ENCODE measurements at places on chromosomes 5 and 9.

DNA sequence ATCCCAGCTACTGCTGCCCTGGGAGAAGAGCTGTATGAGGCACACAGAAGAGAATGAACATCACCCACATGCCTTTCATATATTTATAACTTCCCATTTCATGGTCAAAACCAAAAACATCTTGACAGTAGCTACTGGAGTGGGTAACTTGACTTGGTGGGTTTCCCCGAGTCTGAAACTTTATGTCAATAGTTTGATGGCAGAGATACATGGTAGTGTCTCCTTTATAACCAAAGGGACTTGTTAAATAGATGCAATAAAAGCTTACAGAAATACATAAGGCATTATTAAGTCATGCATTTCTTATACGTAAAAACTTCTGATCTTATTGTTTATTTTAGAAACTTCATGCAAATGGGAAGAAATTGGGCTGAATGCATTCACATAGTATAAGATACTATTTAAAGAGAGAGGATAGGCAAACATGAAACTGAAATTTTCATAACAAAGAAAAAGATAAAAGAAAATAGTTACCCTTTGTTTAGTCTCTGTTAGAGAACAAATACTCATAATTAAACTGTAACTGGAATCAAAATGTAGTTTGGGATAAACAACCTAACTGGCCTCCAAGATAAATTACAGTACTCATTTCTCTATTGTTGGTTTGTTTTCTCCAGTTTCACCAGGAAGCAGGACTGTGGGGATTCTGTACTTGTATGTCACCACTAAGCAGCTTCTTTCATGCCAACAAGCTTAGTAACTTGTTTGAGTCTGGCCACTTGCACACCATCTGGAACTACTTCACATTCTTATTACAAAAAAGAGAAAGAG lies 459.3 kb upstream of the MEF2C start:
- no peak for DNase-seq

DNA sequence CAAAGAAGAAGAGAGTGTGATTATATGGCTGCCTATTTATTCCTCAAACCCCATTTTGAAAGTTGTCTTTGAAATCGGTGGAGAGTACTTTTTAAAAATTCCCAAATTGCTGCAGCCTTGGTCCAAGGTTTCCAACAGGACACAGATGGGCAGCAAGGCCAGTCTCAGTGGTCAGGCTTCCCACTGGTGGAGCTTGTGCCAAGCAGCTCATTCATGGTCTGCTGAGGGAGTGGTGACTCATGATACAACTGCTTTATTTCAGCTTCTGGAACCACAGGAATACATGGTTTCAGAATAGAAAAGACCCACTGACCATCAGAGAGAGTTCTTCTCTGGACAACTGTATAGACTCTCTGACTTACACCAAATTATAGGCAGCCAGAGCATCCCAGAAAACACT lies 673.1 kb upstream of the KLF4 start:
- DNase-seq, result no peak

- DNase-seq, result no peak
These were observed 120.2 kb downstream of the PDE4D start for GRCh38 chr5:59773294-59773693.

DNA sequence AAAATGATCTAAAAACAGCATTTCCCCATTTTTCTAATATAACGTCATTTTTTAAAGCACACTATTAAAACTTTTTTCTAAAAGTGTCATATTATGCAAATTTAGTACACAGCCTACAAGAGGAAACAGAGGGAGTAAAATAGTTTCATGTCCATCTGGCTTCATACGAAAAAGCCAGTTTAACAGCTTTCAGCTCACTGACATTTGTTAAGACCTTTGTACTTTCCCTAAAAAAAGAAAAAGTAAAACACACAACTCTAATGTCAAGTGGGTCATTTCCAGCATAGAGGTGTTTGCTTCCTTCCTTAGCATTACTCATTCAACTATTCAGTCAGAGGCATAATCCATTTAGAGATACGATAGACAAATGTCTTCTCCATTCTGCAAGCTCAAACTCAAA lies 49.4 kb downstream of the ABHD17B start:
- no peak for DNase-seq

- DNase-seq, result no peak
These were observed 52.7 kb upstream of the ZNF618 start for GRCh38 chr9:113823421-113823820.

DNA sequence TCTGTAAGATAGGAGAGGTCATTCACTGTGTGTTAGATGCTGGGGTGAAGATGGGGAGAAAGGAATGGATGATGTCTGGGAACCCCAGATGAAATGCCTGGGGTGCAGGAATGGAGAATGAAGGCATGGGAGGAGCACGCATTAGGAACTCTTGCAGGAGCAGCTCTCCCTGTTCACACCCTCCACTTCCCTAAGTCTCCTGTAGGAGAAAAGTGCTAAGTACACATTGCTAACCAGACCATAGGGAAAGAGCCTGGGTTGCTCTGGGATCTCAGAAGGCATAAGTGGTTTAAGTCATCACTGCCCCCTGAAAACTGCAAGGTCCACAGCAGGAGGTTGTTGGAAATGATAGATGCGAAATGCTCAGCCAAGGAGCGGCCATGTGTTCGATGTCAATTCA lies 163.1 kb downstream of the SEC61B start:
- DNase-seq, result no peak

DNA sequence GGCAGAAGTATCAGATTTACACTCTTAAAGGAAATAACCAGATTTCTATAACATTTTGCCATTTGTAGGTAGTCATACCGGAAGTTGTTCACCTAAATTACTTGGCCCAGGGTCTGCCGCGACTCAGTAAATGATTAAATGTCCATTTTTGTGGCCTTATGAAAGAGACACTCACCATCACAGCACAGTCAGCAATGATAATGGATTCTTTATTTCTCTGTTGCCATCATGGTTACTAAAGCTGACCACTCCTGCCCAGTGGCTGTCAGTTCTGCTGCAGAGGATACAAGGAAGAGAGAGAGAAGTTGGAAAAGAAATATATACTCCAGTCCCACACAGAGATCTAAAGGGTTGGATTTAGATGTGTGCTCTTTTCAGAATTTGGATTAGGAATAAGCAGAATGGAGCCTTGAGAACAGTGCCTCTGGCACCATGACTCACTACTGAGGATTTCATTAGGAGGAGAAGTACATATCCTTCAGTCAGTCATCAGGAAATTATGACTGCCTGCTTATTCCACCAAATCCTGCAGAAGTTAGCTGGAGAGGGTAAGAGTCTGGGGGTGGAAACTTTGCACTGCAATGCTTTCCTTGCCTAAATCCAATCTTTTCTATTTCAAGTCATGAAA lies 72.8 kb upstream of the EFNA5 start:
- DNase-seq, result no peak

GRCh38 chr9:60545346-60545877 lies 368.8 kb upstream of the SPATA31A5 start:
- DNase-seq, result no peak

All from stimulated activated CD4-positive, alpha-beta T cell treated with anti-CD3 and anti-CD28 coated beads, Interleukin-15, amount 100 ng/mL, for 48 hours (primary cell).